ENCODE measurements at places on chromosomes 16 and 17. TPM values are rescaled to one million over a fixed set of nuclear protein-coding genes. Genes with fewer than 3 reads are reported as not detected.

- H3K27ac ChIP-seq: no peak overlapping the region
- DNase-seq: no peak
- H3K36me3 ChIP-seq: no peaks in the 10 kb centered on the region
- no peaks in the 10 kb centered on the region for H3K4me1 ChIP-seq
Measured at GRCh38 chr17:47277921-47278320, 24.3 kb downstream of the ITGB3 start.

DNA sequence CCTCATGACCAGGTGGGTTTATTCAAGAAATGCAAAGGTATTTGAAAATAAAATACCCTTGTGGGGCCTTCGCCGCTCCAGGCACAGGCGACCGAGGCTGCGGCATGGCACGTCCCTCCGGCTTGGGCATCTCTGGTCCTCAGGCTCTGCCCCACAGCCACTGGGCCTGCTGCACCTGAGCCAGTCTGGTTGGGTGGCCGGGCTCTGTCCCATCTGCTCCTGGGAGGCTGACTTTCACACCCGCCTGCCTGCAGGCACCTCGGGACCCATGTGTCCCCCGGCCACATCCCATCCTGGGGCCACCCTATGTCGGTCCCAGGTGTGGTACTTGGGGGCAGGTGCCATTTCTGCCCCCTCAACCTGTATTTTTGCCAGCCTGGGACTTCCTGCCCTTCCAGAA, 20.9 kb downstream of the OSBPL7 start:
- no peak overlapping the region for H3K27ac ChIP-seq
- no peaks in the 10 kb centered on the region for H3K36me3 ChIP-seq
- no peak overlapping the region for H3K4me3 ChIP-seq
- H3K4me1 ChIP-seq: no peaks in the 10 kb centered on the region

Gene PRSS21
- polyA plus RNA-seq: 14.7 TPM

- peaks cover 32% of the 10 kb centered on the region for H3K36me3 ChIP-seq
- no peaks in the 10 kb centered on the region for H3K4me1 ChIP-seq
- no peak overlapping the region for H3K27ac ChIP-seq
- no peak overlapping the region for H3K4me3 ChIP-seq
Measured at GRCh38 chr17:13931111-13931526, 138.2 kb upstream of the COX10 start.

- H3K4me1 ChIP-seq: peaks cover 10% of the 10 kb centered on the region
- H3K4me3 ChIP-seq: no peak overlapping the region
- peak overlapping the region; percentile 40 for H3K27ac ChIP-seq
- H3K36me3 ChIP-seq: no peaks in the 10 kb centered on the region
Measured at GRCh38 chr17:8143581-8144400, 8.4 kb downstream of the PER1 start.

Gene ALOX15B
- not detected for polyA plus RNA-seq

- no peak for DNase-seq
- H3K27ac ChIP-seq: no peak overlapping the region
- peaks cover 8% of the 10 kb centered on the region for H3K27me3 ChIP-seq
- H3K4me1 ChIP-seq: no peaks in the 10 kb centered on the region
Measured at GRCh38 chr16:10541366-10541765, 39.0 kb downstream of the EMP2 start.

- no peak overlapping the region for H3K4me3 ChIP-seq
- peaks cover 2% of the 10 kb centered on the region for H3K27me3 ChIP-seq
- H3K4me1 ChIP-seq: no peaks in the 10 kb centered on the region
- DNase-seq: no peak
Measured at GRCh38 chr16:13779676-13780075, 140.3 kb upstream of the ERCC4 start.

Measured in naive thymus-derived CD8-positive, alpha-beta T cell (primary cell).